Fibroblast of lung (primary cell): ENCODE measurements at places on chromosomes 7 and 10.

- DNase-seq = no peak
- no peak overlapping the region for H3K27ac ChIP-seq
- no peaks in the 10 kb centered on the region for H3K27me3 ChIP-seq
- H3K36me3 ChIP-seq = no peaks in the 10 kb centered on the region
- H3K4me1 ChIP-seq = no peaks in the 10 kb centered on the region
Observed at GRCh38 chr7:1944619-1945210, 274.6 kb downstream of the ELFN1 start.

DNA sequence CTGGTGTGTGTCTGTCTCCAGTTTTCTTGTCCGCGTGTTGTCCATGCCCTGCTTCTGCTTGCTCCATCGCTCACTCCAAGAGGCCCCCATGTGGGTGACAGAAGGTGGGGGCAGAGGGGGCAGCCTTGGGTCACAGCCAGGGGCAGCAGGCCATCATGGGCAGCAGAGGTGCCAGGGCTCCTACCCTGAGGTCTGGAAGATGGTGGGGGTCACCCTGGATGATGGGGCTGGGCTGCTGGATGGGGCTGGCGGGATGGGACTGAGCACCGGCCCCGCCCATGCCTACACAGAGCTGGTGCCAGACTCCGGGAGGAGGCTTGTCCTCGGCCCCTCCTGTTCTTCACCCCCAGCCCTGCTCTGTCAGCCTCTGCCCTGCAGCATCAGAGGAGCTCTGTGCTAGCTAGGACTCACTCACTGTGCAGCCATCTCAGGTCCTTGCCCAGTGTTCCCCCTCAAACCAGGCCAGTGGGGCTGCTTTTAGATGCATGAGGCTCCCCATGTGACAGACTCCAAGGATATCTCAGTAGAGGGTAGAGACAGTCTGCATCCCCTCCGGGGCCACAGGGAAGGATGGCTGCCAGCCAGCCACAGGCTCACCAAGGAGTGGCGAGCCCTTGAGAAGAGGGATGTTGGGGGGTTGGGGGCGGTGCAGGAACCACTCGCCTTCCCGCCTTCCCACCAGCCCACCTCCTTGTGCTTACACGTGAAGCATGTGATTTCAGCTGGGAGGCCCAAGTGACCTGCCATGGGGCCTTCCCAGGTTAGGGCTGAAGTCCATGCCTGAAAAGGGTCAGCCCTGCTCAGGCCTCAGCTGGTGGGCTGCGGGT lies 35.5 kb upstream of the PPIF start:
- H3K36me3 ChIP-seq = peaks cover 38% of the 10 kb centered on the region
- H3K4me3 ChIP-seq = no peak overlapping the region
- H3K27me3 ChIP-seq = no peaks in the 10 kb centered on the region
- DNase-seq = no peak

DNA sequence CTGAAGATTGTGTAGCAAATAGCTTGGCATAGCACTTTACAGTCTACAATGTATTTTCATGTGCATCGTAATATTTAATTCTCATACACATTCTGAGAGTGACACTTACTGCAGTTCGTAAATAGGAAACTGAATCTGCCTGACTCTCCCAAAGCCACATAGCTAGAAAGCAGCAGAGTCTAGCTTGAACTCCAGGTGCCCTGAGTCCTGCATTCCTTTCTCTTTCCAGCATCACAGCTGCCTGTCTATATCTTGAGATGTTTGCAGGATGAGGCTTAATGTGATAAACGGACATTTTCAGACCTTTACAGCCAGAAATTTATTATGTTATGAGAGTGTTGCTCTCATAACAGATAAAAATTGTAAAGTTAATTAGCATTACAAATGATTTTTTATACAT lies 132.9 kb upstream of the PLXDC2 start:
- DNase-seq = no peak
- H3K4me3 ChIP-seq = no peak overlapping the region
- no peaks in the 10 kb centered on the region for H3K36me3 ChIP-seq
- no peaks in the 10 kb centered on the region for H3K4me1 ChIP-seq
- H3K27ac ChIP-seq = no peak overlapping the region

DNA sequence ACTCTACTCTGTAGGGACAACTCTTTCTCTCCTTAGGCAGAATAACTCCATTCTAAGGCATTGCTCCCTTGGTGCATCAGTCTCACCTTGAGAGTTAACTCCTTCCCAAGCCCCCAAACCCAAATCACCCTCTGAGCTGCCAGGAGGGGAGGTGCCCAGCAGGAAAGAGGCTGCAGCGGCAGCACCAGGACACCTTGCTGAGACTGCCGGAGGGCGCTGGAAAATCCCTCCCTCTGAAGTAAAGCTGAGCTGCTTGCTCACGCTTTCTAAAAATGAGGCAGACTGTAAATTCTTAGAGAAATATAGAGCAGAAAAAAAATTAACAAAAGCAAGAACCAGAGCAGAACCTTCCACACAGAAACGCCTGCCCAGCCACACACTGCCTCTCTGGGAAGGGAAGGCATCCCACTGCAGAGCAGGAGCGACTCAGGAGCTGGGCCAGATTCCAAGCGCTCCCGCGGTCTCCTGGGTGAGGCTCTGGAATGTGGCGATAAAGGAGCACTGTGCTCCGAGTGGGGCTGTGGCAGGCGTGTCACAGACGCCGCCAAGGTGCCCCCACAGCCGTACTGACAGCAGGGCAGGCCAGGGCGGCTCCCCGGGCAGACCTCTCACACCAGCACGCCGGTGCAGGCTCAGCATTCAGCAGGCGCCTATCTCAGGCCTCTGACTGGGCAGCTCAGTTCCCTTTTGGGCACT lies 202.1 kb downstream of the TNS3 start:
- no peaks in the 10 kb centered on the region for H3K36me3 ChIP-seq
- H3K4me3 ChIP-seq = no peak overlapping the region
- peaks cover 16% of the 10 kb centered on the region for H3K4me1 ChIP-seq
- no peaks in the 10 kb centered on the region for H3K27me3 ChIP-seq
- H3K27ac ChIP-seq = peak overlapping the region; percentile 19

DNA sequence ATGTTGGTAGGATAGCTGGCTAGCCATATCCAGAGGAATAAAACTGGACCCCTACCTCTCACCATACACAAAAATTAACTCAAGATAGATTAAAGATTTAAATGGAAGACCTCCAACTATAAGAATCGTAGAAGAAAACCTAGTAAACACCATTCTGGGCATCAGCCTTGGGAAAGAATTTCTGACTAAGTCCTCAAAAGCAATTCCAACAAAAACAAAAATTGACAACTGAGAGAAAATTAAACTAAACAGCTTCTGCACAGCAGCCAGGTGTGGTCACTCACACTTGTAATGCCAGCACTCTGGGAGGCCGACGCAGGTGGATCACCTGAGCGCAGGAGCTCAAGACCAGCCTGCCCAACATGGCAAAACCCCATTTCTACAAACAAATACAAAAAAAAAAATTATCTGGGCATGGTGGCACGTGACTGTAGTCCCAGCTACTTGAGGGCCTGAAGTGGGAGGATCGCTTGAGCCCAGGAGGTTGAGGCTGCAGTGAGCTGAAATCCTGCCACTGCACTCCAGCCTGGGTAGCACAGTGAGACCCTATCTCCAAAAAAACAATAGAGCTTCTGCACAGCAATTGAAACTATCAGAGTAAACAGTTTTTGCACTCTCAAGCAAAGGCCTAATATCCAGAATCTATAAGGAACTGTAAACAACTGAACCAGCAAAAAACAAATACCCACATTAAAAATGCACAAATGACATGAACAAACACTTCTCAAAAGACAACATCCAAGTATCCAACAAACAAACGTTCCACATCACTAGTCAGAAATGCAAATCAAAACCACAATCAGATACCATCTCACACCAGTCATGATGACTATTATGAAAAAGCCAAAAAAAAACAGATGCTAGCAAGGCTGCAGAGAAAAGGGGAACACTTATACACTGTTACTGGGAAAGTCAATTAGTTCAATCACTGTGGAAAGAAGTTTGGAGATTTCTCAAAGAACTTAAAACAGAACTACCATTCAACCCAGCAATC lies 4.8 kb downstream of the CRPPA start:
- H3K27me3 ChIP-seq = no peaks in the 10 kb centered on the region
- H3K4me3 ChIP-seq = no peak overlapping the region
- no peak overlapping the region for H3K27ac ChIP-seq
- H3K36me3 ChIP-seq = no peaks in the 10 kb centered on the region
- peaks cover 5% of the 10 kb centered on the region for H3K4me1 ChIP-seq

GRCh38 chr10:119199231-119199992 lies 8.0 kb upstream of the GRK5 start:
- no peak overlapping the region for H3K4me3 ChIP-seq
- DNase-seq = peak; percentile 92
- H3K27me3 ChIP-seq = no peaks in the 10 kb centered on the region
- no peaks in the 10 kb centered on the region for H3K36me3 ChIP-seq
- H3K4me1 ChIP-seq = peaks cover 22% of the 10 kb centered on the region
- H3K27ac ChIP-seq = no peak overlapping the region

GRCh38 chr10:88117869-88118632 lies 254.6 kb downstream of the PTEN start:
- no peak overlapping the region for H3K27ac ChIP-seq
- H3K27me3 ChIP-seq = no peaks in the 10 kb centered on the region
- no peaks in the 10 kb centered on the region for H3K36me3 ChIP-seq
- no peak overlapping the region for H3K4me3 ChIP-seq
- DNase-seq = no peak

DNA sequence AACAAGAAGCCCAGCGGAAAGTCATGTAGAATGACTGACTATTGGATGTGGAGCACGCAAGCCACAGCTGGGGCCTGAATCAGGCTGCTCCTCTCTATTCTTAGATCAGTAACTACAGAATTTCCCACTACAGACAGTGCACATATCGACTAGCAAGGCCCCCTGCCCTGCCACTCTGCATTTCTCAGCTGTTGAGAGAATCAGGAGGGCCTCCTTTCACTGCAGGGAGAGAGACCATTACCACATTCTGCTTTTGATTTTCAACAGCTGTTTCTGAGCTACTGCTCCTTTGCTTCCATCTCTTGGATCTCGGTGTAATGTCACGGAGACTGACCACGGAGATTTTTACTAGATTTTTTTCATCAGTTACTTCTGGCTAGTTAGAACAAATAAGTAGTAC lies 73.8 kb downstream of the PON1 start:
- H3K4me3 ChIP-seq = no peak overlapping the region
- H3K36me3 ChIP-seq = no peaks in the 10 kb centered on the region
- H3K27me3 ChIP-seq = no peaks in the 10 kb centered on the region
- DNase-seq = no peak
- no peaks in the 10 kb centered on the region for H3K4me1 ChIP-seq

DNA sequence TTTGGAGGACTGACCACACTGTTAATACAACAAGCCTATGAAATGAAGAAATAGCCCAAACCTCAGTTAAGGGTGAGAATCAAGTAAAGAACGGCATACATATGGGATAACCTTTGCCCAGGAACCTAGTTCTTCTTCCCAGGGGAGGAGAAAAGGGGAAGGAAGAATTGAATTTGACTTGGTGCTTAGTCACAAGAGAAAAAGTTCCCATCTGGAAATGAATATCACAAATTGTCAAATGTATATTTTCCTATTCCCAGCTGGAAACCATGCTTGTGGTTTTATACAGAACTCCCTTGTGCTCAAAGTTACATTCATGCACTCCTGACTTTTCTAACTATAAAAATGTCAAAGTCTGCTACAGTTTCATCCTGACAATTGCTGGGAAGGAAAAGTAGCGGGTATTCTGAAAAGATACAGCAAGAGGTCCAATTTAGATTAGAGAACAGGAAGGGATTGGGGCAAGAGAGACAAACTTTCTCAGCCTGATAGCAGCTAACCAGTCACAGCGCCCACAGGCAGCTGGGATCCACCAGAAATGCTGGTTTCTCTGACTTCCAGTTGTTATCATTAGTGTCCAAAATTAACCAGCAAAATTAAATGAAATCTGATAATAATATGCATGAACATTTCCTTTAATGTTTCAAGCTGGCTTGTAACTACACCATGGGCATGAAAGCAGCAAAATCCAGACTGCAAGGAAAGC lies 18.6 kb upstream of the GSAP start:
- no peaks in the 10 kb centered on the region for H3K4me1 ChIP-seq
- H3K27me3 ChIP-seq = no peaks in the 10 kb centered on the region
- no peak overlapping the region for H3K27ac ChIP-seq
- H3K36me3 ChIP-seq = no peaks in the 10 kb centered on the region

- H3K4me3 ChIP-seq = no peak overlapping the region
- no peaks in the 10 kb centered on the region for H3K27me3 ChIP-seq
Observed at GRCh38 chr10:124550293-124551034, 88.8 kb downstream of the LHPP start.
